ENCODE measurements at places on chromosomes 7 and 10.

GRCh38 chr10:71939304-71939703, 24.9 kb upstream of the CHST3 start:
- H3K4me1 ChIP-seq: no peaks in the 10 kb centered on the region
- no peak for DNase-seq
- H3K36me3 ChIP-seq: no peaks in the 10 kb centered on the region
- no peak overlapping the region for H3K4me3 ChIP-seq
- peak overlapping the region; percentile 25 for H3K27ac ChIP-seq
- no peaks in the 10 kb centered on the region for H3K27me3 ChIP-seq

GRCh38 chr7:24175603-24176002, 108.4 kb upstream of the NPY start:
- no peaks in the 10 kb centered on the region for H3K36me3 ChIP-seq
- DNase-seq: no peak
- H3K4me1 ChIP-seq: no peaks in the 10 kb centered on the region
- H3K4me3 ChIP-seq: no peak overlapping the region
- no peaks in the 10 kb centered on the region for H3K27me3 ChIP-seq

DNA sequence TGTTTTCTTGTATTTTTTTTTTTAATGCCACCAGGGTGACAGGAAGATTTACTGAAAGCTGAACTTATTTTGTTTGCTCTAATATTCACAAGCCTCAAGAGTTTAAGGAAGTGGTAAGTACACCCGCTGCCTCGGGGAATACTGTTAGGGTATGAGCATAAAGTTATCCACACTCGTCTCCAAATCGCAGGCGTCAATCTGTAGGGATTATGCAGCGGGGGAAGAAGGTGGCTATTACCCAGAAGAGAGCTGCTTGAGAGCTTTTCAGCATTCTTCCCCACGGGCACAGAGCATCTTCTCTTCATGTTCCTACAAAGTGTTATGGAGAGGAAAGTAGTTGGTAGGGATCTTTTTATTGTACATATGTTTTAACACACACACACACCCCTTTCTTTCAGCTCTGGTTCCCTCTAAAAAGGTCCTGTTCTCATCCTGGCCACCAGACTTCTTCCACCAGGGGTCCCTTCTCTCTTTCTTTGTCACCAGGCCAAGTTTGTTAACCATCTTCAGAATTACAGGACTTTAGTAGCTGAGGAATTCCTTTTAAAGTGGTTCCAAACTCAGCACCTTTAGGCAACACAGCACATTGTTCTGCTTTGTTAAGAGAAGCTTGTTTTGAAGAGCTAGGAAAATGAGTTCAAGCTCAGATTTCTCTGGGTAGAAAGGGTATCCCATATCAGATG, 411.6 kb upstream of the GALNT17 start:
- no peak for DNase-seq
- H3K4me1 ChIP-seq: peaks cover 5% of the 10 kb centered on the region
- no peak overlapping the region for H3K27ac ChIP-seq

GRCh38 chr10:89197473-89197872, 9.6 kb downstream of the CH25H start:
- H3K27ac ChIP-seq: no peak overlapping the region
- H3K36me3 ChIP-seq: no peaks in the 10 kb centered on the region
- no peaks in the 10 kb centered on the region for H3K4me1 ChIP-seq
- H3K27me3 ChIP-seq: no peaks in the 10 kb centered on the region

All from kidney (tissue), 22 donors.